Activated CD4-positive, alpha-beta T cell treated with anti-CD3 and anti-CD28 coated beads, Interleukin-2, amount 10 ng/mL, durations not matched to agents 7 days and 5 days (primary cell): ENCODE measurements at places on chromosomes 11 and 22.

- DNase-seq: no peak
Observed at GRCh38 chr11:63277345-63277943, 34.0 kb upstream of the SLC22A25 start.

DNA sequence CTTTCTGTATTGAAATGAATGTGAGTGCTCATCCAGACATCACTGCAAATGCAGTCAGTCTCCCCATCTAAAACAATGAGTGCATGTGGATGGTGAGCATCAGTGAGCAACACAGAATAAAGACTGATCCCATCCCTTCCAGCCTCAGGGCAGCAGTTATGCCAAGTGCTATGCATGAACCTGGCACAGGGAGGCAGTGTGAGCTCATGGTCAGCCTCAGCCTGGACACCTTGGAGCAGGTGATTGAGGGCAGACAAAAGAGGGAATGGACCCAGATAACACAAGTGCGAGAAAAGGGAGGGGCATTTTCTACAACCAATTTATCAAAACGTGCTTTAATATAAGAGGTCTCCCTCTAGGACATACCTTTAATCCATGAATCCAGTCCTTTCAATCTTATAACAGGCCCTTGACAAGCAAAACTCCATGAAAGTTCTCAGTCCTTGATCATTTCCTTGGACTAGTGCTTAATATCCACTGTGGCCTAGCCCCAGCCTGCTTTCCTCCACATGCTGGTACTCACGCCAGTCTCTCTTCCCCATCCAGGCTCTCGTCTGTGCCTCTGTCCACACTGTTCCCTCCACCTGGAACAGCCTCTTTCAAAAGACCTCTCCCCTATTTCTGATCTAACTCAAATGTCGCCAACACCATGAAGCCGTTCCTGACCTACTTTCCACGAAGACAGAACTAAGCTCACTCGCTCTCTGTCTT, 50.5 kb upstream of the LRRC55 start:
- no peak for DNase-seq

DNA sequence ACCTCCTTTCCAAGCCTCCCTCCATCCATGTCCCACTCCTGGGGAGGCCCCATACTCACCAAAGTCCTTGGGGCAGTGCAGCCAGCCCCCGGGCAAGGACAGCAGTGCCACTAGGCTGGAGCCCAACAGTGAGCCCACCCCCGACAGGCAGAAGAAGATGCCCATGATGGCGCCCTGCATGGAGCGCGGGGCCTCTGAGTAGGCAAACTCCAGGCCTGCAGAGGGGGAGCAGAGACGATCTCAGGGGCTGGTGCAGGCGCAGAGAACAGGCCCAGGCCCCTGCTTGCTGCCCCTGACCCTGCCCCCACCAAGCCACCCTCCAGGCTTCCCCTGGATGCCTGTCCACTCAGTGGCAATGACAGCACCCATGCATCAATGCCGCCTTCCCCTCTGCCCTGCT, 13.6 kb downstream of the TMEM132A start:
- no peak for DNase-seq

DNA sequence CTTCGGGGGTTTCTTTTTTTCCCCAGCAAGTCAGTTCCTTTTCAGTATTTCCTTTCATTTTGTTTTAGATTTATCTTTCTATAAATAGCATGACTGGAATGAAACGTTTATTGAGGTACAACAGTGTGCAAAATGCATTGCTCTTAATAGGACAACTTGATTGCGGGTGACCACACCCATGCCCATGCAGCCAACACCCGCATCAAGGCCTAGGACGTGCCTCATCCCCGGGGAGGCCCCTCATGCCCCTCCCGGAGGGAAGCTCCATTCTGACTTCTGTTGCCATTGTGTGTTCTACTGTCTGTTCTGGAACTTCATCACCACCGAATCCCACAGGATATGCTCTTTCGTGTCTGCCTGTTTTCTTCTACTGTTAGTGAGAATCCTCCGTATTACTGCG, 82.2 kb downstream of the RPS6KA4 start:
- DNase-seq: no peak

DNA sequence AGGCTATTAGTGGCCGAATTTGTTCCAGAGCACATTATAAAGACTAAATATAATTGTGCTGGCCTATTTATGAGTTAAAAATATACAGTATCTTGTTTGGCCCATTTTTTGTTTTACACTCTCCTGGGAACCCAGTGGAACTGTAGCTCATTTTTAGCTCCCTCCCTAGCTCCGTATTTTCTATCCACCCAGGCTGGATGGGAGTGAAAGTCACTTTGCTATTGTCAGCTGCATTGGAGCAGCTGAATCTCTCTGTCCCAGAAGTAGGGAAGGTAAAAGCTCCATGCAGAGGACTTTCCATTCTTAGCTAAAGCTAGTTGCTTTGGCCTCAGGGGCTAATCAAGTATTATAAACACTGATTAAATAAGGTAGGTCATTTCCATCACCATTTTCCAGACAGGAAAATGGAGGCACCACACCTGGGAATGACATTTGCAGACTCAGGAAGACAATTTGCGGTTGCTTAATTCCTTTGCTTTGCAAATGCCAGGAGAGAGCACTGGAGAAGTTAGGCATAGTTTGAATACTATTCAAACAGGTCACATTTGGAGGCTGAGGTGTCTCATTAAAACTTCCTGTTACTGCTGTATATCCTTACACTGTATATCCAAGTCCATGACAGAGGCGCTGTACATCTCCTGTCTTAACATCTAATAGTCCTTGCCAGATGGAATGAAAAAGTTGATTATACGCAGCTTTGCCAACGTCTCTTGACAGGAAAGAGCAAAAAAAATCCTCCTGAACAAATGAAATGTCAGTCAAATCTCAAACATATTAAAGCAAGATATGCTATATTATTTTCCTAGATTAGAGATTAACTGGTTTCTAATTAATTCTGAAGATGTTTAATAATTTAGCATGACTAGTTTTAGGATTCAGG, 338.1 kb upstream of the KIRREL3 start:
- DNase-seq: no peak

DNA sequence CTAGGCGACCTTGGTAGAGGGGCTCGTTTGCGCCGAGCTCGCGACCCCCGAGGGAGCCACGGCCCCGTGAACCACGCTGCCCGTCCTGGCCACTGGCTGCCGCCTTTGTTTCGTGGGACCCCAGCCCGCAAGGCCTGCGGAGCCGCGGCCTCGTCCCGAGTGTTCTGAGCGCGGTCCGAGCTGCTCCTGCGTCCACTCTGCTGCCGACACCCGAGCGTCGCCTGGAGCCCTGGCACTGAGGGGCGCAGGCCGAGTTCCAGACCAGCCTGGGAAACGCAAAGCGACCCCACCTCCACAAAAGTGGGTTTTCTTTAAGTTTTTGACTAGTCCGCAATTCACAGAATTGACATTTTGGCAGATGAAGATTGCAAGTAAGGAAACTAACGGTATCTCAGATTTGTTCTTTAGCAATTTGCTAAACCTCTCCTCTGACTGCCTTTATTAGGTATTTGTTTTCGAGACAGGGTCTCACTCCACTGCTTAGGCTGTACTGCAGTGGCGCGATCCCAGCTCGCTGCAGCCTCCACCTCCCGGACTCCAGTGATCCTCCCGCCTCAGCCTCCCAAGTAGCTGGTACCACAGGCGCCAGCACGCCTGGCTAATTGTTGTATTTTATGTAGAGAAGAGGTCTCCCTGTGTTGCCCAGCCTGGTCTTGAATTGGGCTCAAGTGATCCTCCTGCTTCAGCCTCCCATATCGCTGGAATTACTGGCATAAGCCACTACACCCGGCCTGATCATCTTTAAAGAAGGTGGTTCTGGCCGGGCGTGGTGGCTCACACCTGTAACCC, 879 bp upstream of the RNH1 start:
- no peak for DNase-seq

- DNase-seq: no peak
Observed at GRCh38 chr22:20834206-20834605, 24.4 kb downstream of the PI4KA start.

GRCh38 chr22:32236970-32237369, 18.2 kb downstream of the SLC5A4 start:
- DNase-seq: no peak

- DNase-seq: no peak
Observed at GRCh38 chr11:57321388-57322255, 3.1 kb downstream of the TNKS1BP1 start.

DNA sequence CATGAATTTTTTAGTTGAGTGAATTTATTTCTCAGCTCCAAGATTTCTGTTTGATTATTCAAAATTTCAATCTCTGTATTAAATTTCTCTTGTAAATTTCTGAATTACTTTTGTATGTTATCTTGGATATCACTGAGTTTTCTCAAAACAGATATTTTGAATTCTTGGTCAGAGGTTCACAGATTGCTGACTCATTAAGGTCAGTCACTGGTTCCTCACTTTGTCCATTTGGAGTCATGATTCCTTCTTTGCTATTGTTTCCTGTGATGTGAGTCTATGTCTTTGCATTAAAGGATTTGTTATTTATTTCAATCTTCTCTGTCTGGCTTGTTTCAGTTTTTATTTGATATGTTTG, 10.2 kb upstream of the IL17RA start:
- no peak for DNase-seq

DNA sequence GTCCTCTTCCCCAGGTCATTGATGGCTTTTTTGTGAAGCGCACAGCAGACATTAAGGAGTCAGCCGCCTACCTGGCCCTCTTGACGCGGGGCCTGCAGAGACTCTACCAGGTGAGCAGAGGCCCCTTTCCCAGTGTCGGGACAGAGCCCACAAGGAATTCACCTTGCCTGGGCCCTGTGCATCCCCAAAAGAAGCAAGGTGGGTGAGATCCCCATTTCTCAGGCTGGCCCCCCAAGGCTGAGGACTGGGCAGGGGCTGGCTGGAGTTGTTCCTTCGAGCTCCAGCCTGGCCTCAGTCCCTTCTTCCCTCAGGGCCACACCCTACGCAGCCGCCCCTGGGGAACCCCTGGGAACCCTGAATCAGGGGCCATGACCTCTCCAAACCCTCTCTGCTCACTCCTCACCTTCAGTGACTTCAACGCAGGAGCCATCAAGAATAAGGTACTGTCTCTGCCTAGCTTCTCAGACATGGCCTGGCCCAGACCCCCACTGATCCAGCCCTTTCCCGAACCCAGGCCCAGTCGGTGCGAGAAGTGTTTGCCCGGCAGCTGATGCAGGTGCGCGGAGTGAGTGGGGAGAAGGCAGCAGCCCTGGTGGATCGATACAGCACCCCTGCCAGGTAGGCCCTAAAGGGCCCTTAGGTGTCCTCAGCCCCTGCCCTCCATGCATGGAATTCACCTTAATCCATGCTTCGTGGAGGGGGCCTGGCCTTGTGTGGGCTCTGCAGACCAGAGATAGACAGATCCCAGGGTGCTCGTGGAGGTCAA, 4.7 kb downstream of the MUS81 start:
- no peak for DNase-seq

DNA sequence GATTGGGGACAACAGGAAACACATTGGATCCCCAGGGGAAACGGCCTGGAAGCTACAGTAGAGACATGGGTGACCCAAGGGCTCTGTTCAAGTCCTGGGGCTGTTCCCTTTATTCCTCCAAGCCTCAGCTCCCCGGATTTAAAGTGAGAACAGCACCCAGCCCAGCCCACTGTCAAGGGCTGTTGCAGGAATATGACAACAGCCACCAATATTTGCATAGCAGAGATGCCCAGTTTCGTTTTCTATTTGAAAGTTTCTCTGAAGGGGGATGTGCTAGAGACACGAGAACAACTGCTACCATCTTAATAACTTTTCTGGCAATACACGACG, 81.1 kb upstream of the WNT7B start:
- peak; percentile 67 for DNase-seq

DNA sequence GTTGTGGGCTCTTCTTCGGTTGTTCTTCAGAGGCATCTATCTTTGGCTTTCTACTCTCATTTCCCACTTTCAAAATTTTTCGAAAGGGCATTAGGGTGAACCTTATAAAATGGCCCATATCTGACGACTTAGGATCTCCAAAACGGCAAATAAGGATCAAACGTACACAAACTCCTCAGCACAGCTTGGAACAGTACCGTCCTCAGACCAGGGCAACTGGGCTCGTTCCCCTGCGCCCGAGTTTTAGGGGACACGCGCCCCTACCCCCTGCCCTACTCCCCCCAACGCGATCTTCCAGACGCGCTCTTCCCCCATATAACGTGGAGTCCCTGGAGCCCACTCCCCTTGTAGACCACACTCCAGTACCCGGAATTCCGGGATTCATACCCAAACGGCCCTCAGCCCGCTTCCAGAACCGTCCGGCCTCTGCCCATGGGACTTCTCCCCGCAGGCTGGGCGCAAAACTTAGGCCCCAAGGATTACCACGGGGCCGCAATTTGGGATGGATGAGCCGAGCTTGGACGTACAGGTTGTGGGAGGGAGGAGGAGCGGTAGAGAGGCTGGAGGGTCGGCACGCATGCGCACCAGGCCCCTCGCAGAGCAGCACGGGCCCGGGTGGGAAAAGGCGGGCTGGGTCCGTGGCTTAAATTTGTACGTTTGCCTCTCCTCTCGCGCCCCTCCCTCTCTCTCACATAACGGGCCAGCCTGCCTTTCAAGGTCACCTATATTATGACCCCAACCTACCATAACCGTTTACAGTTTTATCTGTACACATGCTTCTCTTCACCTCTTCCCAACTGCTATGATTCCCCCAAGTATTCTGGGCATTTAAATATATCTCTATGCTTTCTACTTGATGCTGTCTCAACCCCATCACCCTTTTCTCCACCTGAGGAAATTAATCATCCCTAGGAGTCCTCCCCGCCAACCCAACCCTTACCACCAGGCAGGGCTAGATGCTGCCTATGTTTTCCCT, 3.4 kb downstream of the CCDC89 start:
- DNase-seq: peak; percentile 53

DNA sequence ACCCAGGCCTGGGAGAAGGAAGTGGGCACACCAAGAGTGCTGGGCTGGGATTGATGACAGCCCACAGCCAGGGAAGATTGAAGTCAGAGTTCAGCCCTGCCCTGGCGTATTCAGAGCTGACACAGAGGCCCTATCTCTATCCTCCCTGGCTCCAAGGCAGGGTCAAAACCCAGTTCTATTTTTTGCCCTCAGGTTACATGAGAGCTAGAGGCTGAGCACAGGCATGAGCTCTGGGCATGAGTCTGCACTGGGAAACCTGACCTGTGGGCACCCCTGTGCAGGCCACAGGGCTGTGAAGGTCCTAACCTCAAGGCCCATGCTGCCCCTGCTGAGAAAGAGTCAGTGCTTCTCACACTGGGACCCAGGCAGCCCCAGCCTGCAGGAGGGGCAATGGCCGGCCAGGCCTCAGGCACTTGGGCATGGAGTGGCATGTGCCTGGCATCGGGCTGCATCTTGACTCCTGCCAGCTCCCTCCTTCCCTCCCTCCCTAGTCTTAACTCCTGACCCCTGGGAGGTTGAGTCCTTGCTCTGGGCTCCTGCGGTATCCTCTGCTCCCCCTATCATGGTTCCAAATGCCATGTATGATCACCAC, 5.4 kb downstream of the SLC35E4 start:
- no peak for DNase-seq

DNA sequence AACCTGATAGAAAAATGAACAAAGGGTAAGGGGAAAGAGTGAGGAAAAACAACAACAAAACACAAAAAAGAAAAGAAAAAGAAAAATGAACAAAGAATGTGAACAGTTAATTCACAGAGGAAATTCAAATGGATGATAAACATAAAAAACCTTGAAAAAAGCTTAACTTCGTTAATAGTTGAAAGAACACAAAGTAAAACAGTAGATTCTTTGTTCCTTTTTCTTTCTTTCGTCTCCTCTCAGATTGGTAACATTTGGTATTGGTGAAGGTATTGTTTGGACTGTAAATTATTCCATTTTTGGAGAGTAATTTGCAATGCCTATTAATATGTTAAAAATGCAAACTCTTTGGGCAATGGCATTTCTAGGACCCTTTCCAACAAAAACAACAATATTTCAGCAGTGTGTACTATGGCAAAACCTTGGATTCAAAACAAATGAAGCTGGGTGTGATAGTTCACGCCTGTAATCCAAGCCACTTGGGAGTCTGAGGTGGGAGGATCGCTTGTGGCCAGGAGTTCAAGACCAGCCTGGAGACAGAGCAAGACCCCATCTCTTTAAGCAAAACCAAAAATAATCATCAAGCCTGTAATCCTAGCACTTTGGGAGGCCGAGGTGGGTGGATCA, 3.3 kb upstream of the BACE1 start:
- DNase-seq: no peak
